Fibroblast of skin of abdomen (primary cell): ENCODE measurements at places on chromosomes 16 and 17.

GRCh38 chr17:17880577-17881196 lies 43.9 kb upstream of the SREBF1 start:
- no peak for DNase-seq

GRCh38 chr17:64614266-64615027 lies 47.7 kb downstream of the SMURF2 start:
- peak; percentile 26 for DNase-seq

- DNase-seq: no peak
These were observed 14.9 kb upstream of the C16orf54 start for GRCh38 chr16:29760567-29761279.

- DNase-seq: no peak
These were observed 2.8 kb downstream of the TEPSIN start for GRCh38 chr17:81235822-81236740.

- no peak for DNase-seq
These were observed 30.2 kb downstream of the TK2 start for GRCh38 chr16:66519482-66520373.

DNA sequence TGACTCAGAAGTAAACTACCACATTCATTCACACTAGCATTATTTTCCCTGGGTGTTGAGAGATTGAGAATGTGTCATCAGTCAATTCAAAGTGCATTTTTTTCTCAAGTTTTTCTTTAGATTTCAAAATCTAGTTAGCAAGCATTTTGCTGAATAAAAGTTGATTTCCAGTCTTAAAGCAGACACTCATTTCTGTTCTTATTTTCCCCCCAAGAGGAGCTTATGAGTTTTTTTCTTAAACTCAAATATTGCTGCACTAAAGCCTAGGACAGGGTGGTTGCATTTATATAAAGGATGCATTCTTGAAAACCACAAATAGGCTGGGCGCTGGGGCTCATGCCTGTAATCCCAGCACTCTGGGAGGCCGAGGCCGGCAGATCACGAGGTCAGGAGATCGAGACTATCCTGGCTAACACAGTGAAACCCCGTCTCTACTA lies 15.3 kb downstream of the CDH3 start:
- peak; percentile 80 for DNase-seq

DNA sequence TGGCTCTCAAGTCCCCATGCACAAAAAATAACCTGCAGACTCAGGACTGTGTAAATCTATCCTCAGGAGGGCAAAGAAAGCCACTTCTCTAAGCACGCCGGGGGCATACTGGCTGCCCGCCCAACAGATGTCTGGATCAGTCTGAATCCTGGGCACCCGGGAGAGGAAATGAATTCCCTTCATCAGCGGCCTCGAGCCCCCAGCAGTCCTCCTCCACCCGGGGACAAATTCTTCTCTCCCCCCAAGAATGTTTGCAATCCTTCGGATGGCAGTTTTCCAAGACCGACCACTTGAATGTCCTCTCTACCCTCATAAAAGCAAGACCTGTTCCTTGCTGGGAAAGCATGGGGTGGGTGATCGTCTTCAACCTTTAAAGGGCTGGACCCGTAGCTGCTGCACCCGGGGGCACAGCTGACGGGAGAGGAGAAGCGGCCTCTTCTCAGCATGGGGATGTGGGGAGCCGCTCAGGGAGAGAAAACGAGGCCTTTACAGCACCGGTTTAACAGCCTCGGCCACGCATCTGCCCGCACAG lies 9.4 kb upstream of the MAP2K3 start:
- DNase-seq: peak; percentile 64
